Activated CD4-positive, alpha-beta T cell treated with anti-CD3 and anti-CD28 coated beads, Interleukin-2, Interleukin-6, amounts not matched to agents 100 ng/mL and 50 ng/mL, durations not matched to agents 16 hours and 8 hours (primary cell): ENCODE measurements at places on chromosomes 1 and 21.

GRCh38 chr21:29175408-29176134, 45.1 kb downstream of the MAP3K7CL start:
- DNase-seq, result no peak

DNA sequence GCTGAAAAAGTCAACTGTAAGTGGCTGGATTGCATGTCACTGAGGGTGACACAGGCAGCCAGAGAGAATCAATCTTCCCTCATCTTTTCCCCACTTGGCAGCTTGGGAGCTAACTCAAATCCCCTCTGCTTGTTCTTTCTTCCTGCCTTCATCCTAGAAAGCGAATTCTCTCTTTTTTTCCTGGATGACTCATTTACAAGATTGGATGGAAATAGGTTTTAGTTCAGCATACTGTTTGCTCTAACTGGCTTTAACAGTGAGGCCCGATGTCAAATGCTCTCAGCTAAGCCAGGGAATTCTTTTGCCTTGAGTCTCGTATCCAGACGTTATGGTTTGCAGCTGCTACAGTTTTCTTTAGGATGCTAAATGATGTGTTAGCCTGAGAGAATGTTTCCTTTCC, 72.7 kb downstream of the HUNK start:
- DNase-seq, result no peak

- DNase-seq, result no peak
Measured at GRCh38 chr21:16044676-16045075, 314.9 kb downstream of the USP25 start.

GRCh38 chr1:158793604-158794003, 12.6 kb upstream of the OR6N2 start:
- DNase-seq, result peak; percentile 45

DNA sequence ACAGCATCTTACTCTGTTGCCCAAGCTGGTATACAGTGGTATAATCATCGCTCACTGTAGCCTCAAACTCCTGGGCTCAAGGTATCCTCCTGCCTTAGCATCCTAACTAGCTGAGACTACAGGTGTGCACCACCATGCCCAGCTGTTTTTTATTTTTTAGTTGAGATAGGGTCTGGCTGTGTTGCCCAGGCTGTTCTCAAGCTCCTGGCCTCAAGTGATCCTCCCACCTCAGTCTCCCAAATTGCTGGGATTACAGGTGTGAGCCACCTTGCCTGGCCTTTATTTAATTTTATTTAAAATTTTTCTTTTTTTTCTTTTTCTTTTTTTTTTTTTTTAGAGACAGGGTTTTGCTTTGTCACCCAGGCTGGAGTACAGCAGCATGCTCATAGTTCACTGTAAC, 9.2 kb downstream of the MAP7D1 start:
- no peak for DNase-seq

DNA sequence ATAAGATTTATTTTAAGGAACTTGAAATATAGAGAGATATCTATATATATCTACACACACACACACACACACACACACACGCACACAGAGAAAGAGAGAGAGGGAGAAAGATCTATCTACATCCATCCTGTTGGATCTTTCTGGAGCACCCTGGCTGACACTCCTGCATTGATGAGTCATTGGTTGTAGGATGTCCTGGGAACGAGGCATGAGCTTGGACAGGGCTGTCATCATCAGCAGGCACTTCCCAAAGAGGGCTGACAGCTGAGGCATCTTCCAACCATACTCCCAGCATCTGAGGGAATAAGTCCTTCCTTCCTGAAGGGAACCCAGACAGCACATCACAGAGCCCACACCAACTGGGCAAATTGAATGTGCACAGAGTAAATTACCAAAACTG, 99.1 kb upstream of the ERG start:
- no peak for DNase-seq

DNA sequence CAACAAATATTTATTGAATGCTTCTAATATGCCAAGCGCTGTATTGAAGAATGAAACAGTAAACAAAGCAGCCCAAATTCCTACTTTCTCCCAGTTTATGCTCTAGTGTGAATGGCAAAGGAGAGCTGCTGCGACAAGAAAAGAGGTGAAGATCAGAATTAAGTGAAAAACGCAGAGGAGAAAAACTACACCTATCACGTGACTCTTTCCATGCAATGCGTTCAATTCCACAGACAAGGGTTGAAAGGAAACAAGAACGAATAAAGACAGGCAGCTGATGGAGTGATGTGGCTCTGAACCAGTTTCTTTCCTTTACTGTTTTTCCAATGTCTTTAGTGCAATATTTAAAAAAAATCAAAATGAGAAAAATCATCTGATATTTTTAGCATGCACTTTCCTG, 23.6 kb downstream of the MT1HL1 start:
- no peak for DNase-seq

DNA sequence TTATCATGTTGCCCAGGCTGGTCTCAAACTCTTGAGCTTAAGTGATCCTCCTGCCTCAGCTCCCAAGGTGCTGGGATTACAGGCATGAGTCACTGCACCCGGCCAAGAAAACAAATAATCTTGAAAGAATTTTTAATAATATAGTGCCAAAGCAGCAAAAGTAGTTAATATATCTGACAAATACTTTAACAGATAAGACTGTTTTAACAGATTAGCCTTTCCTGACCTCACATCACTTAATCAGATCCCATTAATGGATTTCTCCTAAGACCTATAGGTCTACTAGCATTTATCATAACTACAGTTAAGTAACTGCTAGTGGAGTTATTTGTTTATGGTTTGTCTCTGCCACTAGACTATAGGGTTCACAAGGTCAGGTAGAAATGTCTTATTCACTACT, 61.1 kb upstream of the HP1BP3 start:
- no peak for DNase-seq

DNA sequence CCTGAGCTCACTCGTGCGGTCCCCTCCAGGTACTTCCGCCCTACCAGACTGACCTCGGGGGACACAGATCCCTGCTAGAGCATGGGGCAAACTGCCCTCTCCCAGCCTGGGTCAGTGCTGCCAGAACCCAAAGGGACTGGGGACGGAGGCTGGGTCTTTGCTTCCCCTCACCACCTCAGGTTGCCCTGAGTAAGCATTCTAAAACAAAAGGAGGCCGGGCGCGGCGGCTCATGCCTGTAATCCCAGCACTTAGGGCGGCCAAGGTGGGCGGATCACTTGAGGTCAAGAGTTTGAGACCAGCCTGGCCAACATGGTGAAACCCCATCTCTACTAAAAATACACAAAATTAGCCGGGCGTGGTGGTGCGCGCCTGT, 108.4 kb downstream of the SPSB1 start:
- DNase-seq, result no peak

DNA sequence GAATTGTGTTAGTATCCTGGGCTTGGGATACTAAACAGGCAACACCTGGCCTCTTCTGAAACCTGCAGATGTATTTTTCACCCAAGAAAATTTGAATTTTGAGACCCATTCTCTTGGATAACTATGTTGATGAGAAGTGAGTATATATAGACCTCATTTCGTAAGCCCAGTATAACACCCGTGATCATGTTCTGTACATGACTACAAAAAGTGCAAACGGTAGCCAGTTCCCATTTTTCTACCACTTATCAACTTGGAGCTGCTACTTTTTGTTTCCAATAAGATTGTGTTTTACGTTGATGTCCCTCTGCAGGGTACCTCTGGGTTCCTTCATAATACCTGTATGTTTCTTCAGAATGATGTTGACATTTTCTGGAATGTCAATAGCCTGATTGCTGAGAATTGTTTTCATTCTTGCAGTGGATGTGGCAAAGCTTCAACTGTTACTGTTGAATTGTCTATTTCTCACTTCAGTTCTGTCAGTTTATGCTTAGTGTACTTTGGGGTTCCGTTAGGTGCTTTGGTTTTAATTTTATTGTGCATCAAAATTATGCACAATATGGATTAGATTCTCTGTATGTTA, 48.1 kb downstream of the ZFYVE9 start:
- DNase-seq, result no peak

- DNase-seq, result no peak
Measured at GRCh38 chr1:29985606-29985945, 737.8 kb downstream of the MATN1 start.

GRCh38 chr1:85048296-85049064, at the start of gene MCOLN3:
Gene MCOLN3 (minus strand): TSS chr1:85048500. CDS start chr1:85045360, 3,140 bp downstream.
- DNase-seq, result peak; percentile 44

GRCh38 chr1:19199329-19199968, 10.6 kb downstream of the UBR4 start:
- DNase-seq, result no peak

DNA sequence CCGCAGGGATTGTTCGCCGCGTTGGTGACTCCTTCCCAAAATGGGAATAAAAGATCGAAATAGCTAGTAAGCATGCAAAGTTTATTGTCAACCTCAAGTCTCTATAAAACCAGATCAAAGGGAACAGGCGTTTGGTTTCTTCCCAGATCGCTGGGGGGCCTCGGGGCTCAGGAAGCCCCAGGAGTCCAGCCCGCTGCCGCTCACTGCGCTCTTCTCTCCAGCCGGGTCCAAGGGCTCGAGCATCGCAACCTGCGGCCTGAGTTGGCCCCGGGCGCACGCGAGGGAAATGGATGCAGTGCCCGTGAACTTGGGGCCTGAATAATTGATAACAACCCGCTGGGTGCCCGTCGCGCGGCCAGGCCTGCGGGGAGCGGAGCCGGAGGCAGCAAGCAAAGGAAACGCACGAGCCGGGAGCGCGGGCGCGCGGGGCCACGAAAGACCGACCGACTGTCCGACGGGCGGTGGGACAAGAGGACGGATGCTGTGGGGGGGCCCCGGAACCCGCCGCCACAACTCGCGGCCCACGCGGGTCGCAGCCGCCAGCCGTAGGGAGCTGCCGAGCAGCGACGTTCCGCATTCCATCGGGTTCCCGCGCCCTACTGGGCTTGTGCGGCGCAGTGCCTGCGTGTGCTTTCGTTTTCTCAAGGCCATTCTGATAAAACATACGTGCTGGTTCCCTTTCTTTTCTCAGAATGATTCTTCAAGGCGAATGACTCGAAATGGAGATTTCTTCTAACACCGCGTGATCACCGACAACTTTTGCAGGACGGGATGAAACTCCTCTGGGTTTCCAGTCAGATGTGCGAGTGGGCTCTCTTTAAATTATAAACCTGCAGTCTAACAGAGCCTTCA, 14.0 kb upstream of the ALX3 start:
- peak; percentile 60 for DNase-seq

DNA sequence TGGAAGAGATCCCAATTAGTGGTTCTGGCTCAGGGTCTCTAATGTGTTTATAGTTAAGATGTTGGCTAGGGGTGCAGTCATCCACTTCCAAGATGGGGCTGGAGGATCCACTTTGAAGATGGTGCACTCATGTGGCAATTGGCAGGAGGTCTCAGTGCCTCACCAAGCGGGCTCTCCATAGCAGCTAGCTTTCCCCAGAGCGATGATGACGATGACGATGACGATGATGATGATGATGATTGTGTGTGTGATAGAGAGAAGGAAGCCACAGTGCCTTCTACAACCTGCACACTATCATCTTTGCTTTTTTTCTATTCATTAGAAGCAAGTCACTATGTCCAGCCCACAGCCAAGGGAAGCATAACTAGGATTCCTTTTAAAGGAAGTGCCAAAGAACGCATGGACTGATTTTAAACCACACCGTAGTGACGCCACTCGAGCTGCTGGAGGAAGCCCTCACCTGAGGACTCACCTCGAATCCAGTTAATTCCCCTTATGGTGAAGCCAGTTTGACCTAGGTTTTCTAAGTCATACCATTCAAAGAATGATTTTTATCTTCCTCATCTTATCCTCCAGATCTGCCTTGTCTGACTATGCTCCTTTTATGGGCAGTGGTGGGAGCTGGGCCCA, 49.4 kb downstream of the SRRM1 start:
- DNase-seq, result no peak

- no peak for DNase-seq
Measured at GRCh38 chr1:10473145-10473765, 926 bp upstream of the DFFA start.
